Fibroblast of gingiva (primary cell): ENCODE measurements at places on chromosomes 12 and 14.
A peak's percentile ranks its signal among the peaks of the same experiment; 100 is the strongest.

DNA sequence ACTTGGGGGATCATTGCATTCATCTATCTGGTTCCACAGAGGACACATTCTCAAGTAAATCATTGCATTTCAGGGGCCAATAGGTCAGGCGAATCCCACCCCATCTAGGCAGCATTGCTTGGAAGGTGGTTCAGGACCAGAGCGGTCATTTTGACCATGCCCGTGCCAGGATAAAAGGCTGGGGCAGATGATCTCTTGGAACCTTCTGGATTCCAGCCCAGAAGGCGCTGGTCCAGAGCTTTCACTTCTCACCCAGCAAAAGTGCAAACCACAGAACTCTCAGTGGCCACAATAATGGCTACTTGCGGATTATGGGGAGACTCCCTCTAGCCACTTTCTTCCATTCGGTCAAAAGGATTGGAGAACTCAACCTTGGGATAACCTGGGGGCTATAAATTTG lies 595 bp upstream of the KRT85 start:
- no peak for DNase-seq

DNA sequence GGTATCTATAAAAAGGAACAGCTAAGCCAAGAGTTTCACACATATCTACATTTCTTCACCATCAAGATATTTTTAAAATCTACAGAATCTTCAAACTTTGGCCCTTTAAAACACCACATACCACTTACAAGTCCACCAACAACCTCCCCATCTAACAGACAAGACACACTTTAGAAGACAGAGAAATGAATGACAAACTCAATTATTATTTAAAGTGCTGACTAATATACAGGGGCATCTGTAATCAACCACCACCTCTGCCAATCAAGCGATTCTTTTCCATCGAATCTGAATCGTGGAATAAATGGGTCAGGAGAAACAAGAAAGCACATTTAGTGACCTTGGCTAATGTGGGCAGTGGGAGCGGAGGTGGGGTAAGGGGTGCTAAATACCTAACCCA lies 7.7 kb downstream of the SETD3 start:
- no peak for DNase-seq

DNA sequence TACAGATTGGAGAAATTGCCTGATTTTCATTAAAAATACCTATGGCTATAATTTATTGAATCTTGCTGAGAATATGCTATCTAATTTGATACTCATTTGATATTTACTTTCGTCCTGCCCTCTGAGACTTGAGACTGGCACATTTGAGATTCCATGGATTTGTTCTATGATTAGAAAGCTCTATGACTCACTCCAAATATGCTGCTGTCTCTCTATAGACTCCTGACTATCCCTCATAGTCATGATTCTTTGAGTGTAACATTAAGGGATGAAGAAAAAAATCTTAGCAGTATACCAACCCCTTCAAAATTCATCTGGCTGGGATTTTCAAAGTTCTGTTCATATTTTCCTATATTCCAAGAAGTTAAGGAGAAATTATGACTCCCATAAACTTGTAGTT lies 191.9 kb downstream of the LRIG3 start:
- no peak for DNase-seq

DNA sequence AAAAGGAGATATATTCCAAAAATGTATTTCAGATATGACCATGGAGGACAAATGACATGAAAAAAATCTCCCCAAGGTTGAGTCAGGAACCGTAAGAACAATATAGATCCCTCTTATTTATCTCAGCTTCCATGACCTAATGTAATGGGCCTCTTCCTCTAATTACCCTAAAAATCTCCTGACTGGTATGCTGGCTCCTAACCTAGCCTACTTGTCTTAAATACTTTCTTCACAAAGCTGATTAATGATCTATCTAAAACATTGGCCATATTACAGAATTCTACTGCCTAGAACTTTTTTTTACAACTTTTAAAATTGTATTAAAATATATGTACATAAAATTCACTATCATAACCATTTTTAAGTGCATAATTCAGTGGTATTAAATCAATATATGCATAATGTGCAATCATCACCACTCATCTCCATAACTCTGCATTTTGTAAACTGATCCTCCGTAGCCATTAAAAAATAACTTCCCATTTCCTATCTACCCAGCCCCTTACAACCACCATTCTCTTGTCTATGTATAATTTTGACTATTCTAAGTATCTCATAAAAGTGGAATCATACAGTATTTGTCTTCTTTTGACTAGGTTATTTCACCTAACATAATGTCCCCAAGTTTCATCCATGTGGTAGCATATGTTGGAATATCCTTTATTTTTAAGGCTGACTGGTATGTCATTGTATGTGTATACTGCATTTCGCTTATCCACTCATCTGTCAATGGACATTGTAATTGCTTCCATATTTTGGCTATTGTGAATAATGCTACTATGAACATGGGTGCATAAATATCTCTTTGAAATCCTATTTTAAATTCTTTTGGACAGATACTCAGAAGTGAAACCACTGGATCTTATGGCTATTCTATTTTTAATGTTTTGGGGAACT lies 464.6 kb downstream of the ADAMTS20 start:
- DNase-seq: no peak

GRCh38 chr12:54005853-54006558 lies 2.8 kb upstream of the HOXC8 start:
- peak; percentile 55 for DNase-seq

GRCh38 chr12:124184456-124184855 lies 110.4 kb upstream of the RFLNA start:
- no peak for DNase-seq

DNA sequence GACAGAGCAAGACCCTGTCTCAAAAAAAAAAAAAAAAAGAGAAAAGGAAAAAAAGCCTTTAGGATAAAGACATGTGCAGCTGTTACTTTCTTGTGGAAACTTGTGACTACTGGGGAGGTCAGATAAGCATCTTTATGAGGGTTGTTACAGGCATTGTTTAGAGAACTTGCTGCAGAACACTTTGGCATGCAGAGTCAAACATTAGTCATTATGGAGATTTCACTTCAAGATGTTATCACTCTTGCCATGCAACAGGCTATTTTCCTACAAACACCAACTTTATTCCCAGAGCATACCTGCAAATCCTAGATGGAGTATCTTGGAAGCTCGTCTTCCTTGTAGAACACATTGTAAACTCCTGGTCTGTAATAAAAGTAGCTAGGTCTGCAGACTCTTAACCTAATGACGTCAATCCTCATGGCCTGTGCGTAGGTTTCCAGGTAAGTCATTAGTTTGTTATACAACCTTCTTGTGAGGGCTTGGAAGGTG lies 36.3 kb upstream of the WDR89 start:
- DNase-seq: peak; percentile 12

DNA sequence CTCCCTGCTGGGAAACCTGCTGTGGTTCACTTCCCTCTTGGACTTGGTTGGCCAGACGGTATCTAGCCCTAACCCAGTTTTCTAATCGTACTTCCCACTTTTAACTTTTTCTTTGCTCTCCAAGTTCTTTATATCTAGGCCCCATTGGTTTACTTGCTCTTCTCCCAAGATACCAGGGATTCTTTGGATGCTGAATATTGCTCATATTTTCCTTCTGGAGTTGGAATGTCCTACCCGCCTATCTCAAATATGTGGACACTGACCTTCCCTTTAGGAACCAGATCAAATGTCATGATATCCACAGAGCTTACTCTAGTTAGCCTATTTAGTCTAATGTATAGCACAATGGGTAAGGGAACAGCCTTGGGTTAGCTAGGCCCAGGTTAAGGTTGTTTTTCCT lies 228.6 kb downstream of the DACT1 start:
- DNase-seq: no peak

- DNase-seq: no peak
Measured at GRCh38 chr12:8817856-8818255, 4.6 kb upstream of the A2ML1 start.

DNA sequence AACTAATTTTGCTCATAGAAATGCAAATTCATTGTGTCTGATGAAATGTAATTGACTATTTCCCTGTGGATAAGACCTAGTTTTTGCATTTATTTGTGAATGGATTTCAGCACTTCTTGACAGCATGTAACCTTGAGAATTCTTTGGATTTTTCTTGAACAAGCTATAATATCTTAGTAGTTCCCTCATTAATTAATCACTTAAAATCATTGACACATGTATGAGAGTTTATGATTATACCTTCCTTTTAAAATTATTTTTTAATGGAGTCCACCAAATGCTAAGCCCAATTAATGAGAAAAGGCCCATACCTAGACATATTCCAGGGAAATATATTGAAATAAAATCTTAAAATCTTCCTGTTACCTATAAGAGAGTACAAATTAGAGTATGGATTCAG lies 16.8 kb downstream of the GLIPR1L2 start:
- DNase-seq: no peak

- DNase-seq: no peak
Measured at GRCh38 chr14:34439090-34439489, 22.9 kb downstream of the SPTSSA start.

DNA sequence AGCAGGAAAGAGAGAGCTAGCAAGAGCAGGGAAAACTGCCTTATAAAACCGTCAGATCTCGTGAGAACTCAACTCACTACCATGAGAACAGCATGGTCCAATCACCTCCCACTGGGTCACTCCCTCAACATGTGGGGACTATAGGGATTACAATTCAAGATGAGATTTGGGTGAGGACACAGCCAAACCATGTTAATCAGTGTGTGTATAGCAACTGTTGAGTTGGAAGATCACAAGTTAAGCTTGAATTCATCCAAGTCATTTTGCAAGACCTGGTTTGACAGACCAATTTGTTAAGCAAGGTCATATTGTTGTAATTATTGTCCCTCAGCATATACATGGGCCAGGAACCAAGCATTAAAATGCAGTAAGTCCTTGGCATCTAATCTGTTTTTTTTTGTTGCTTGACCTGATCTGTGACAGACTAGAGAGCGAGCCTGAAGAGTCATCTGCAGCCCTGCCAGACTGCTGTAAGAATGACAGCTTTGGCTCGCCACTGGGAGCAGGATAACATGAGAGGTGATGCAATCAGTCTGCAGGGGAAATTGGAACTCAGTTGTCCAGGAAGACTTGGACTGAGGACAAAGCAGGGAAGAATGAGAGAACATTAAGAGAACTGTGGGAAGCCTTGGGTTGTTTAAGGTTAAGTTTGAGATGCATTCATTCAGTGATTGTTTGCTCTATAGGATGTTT lies 297.6 kb upstream of the SEL1L start:
- DNase-seq: no peak

DNA sequence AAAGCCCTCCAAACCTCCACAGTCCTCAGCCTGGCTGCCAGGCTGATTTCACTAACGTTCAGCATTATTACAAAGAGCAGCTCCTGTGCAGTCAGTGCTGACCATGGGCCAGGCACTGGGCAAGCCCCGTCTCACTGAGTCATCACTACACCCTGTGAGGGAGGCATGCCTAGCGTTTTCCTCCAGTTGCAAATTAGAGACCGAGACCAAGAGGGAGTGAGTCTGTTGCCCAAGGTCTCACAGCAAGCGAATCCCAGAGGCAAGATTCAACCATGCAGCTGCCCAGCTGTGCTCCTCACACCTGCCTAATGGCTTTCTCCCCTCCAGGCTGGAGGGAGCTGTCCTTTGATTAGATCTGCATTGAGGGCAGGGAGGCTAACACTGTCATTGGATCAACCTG lies 229.3 kb upstream of the LHX5 start:
- DNase-seq: peak; percentile 72

DNA sequence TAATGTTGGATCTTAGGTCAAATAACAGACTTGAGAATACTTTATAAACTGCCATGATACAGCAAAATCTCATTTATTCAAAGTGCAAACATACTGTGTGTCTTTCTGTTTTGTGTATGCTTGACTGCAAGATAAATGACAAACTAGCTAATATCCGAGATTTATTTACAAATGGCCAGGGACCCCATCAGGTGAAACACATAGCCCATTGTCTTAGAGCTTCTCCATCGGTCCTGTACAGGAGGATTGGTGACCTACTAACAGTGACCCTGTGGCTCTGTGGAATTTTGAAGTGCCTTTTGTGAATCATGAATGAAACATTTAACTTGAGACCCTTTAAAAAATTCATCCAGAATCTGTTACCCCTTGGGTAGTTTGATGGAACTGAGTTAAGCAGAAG lies 27.1 kb downstream of the SLC25A29 start:
- DNase-seq: no peak

- peak; percentile 25 for DNase-seq
Measured at GRCh38 chr14:56119201-56119981, 1.2 kb downstream of the PELI2 start.

DNA sequence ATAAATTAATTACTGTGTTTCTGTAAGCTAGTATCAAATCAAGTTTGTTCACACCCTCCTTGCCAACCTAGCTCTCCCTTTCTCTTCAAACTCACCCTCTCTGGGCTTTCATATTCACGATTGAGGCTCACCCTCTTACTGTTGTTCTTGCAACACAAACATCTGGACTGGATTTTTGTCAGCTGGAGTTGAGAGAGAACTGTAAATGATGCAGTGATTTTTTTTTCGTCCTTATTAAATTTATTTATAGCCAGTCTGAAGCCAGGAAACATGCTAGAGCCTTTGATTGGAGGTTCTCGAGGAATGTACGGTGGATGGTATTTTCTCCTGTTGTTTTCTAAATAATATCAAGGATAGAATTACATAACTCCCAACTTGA lies 485.1 kb downstream of the ZFP36L1 start:
- peak; percentile 84 for DNase-seq

- no peak for DNase-seq
Measured at GRCh38 chr14:63164108-63164683, 40.0 kb upstream of the RHOJ start.

DNA sequence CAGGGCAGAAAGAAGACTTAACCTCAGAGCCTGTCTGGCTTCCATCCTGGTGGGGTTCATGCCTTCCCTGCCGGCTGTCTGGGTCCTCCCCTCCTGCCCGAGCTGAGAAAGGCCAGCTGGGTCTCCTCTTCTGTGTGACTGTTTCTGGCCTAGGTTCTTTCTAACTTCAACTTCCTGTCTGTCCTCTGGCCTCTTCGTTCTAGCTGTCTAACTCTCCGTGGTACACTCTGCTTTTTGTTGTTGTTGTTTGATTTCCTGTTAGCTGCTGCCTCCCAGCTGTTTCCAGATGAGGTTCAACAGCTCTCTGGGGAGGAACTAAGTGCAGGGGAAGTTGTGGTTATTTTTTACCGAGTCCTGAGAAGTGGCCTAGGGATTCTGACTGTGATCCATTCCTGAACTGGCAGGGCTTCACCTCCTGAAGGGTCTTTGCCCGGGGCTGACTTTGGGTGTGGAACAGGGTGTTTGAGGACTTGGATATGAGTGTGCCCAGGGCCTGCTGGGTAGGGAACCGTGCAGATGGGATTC lies 3.2 kb downstream of the MLXIP start:
- peak; percentile 66 for DNase-seq

- no peak for DNase-seq
Measured at GRCh38 chr12:3354586-3354985, 136.4 kb upstream of the PRMT8 start.

GRCh38 chr12:105177208-105177607 lies 58.8 kb downstream of the APPL2 start:
- no peak for DNase-seq
